SJSA1 (cell line): ENCODE measurements at places on chromosomes 2 and 18.
A peak's percentile ranks its signal among the peaks of the same experiment; 100 is the strongest.

- no peak for DNase-seq
These were observed 4.3 kb downstream of the TYW5 start for GRCh38 chr2:199951023-199951422.

DNA sequence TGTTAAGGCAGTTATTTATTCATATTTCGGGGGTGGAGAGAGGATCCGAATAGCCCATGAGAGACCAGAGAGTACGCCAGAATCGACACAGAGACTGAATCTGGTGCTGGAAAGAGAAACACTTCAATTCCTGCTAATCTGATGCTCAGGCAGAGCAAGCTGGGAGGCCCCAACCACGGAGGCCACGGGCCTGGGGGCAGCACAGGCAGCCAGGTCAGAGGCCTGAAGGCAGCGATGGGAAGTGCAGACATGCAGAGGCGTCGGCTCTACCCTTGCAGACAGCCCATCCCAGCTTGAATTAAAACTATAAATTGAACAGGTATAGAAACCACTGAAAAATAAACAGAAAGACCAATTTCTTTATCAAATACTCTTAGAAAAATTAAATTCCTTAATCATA lies 50.6 kb downstream of the PXDN start:
- no peak for DNase-seq

DNA sequence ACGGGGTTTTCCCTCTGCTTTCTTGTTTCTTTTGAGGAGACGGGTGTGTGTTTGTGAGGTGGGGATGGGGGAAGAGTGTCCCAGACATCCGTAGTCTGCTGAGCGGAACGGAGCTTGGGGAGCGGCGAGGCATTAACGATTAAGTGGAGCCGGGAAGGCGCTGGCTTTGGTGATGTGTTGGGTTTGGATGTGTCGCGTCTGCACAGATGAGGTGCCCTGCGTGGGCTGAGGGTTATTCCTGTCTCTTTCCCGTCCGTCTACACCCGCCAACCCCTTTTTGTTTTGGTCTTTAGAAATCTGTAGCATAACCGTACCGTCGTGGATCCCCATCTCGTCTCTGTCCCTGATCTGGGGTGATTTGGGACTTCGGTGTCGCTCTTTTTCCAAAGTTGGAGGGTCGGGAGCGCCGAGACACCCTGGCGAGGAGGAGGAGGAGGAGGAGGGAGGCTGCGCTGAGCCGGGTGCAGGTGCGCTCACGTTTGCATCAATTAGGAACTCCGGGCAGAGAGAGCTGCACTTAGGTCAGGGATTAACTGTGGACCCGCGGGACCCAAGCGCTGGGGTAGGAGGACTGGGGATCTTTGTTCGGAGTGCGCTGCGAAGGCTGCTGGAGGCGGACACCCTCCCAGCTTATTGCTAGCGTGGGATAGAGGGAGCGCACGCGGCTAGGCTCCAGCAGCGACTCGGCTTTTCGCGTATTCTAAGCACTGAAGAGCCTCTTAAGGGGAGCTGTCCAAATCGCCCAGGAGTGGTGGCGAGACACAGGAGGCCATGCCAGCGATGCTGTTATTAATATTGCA lies 720.3 kb downstream of the DPP10 start:
- no peak for DNase-seq

GRCh38 chr2:150204451-150204850 lies 283.0 kb downstream of the RND3 start:
- DNase-seq = no peak

DNA sequence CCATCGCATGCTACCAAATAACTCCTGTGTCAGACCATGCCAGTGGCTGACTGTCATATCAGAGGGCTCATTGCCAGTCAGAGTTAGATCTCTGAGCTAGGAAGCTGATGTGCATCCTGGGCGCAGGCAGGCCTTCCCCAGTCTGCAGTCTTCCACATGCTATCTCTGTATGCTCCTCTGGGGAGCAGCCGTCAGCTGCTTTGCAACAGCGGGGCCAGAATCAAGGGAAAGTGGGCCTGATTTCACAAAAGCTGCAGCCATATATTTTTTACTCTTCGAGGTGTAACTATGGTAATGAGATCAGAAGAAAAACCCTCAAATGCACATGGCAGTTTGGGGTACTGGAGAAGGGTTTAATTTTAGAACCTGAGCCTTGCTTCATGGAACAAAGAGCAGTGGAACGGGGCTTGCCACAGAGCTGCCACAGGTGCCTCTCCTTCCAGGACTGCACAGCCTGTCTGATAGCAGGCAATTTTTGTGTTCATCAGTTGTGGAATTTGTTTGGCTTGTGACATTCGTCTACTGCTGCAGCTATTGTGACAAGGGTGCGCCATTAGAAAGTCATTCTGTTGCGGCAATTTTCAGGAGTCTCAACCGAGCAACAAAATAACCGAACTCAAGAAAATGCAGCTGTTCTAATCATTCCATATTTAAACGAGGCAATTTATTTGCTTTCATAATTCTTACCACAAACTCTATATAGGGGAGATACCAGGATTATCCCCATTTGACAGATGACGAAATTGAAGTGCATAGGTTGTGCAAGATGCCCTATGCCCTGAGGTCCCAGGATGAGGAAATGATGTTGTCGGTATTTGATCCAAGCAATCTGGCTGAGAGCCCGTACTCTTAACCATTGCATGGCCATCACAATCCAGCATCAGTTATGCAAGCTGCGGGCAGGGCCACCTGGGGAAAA lies 109.6 kb upstream of the CYRIA start:
- DNase-seq = no peak

DNA sequence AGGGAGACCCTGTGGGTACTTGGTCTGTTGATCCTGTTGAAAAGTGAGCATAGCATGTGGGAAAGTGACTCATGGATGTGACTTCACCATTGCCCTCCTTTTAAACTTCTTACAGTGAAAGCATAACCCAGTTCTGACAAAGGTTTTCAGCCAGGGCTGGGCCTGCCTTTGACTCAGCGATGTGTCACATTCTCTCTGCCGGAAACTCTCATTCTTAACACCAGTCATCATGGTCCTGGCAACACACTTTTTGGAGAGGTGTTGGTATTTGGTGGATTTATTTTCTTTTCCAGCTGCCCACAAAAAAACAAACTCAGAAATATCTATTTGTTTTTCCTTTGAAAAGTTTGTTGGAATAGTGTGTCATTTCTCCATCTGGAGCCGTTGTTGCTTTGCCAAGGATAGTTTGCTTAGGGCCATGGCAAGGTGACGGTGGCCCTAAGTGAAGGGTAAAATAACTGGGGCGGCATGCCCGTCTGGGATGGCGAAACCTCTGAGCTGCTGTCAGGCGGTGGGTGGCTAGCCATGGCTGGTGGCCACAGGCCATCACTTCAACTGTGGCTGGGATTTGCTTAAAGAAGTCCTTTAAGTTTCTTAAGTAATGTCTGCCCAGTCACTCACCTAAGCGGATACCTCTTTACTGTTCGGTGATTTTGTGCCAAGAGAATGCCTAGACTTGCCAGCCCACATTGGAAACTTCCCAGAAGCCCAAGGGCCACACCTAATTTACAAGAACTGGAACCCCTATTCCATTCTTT lies 123.3 kb downstream of the LTBP1 start:
- peak; percentile 94 for DNase-seq

DNA sequence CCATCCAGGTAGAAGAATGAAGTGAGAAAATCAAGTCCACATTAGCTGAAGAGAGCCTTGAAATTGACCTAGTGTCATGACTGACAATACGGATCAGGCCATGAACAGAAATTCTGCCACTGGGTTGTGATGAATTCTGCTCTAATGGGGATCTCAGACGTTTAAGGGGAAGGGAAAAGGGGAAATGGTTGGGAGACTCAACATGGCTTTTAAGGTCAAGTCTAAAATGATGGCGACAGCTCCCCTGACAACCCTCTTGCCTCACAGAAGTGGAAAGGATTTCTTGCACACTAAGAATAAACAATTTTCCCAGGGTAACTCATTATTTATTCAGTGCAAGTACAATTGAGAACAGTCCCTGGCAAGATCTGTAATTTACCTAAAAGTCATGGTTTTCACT lies 302.5 kb upstream of the ACVR2A start:
- no peak for DNase-seq

DNA sequence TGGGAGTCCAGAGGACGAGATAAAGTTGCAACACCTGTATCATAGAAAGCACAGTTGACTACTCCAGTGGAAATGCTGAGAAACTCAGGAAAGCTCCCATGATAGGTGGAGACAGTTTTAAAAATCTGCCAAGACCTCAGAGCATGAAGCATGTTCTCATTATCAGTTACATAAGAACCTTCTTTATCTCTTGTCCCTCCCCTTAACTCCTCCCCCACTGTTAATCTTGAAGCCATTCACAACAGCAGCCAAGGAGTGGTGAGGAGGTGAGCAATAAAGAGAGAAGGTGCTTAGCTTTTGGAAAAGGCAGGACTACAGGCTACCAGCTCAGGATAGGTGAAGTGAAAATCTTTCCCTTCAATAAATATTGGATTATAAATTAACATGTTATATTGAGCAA lies 657.9 kb downstream of the NYAP2 start:
- DNase-seq = no peak

DNA sequence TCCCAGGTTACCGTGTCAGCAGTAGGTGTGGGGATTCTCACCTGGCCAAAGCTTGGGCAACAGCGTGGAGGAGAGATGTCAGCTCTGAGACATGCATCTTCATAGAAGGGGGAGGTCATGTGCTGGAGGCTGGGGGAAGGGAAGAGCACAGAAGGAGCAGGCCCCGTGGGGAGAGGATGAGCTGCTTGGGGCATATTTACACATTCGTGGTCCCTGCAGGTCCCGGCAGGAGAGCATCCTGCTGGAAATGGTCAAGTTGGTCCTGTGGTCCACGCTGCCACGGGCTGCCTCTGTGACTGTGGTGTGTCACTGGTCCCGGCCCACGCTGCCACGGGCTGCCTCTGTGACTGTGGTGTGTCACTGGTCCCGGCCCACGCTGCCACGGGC lies 195.1 kb upstream of the TWIST2 start:
- no peak for DNase-seq

DNA sequence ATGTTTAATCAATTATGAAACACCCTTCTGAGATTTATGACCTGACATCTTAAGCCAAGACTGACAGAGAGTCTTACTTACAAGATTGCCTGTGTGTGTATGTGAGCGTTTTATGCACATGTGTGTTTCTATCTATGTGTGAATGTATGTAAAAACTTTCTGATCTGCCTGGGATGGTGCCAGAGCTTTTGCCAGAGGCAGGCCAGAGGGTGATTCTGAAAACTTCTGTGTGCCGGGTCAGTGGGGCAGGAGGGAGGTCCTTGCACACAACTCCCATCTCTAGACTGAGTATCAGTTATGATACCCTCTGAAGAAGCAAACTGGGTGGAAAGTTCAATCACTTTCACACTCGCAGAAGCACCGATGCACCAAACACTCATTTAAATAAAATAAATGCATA lies 335.0 kb upstream of the NT5C1B start:
- DNase-seq = no peak

DNA sequence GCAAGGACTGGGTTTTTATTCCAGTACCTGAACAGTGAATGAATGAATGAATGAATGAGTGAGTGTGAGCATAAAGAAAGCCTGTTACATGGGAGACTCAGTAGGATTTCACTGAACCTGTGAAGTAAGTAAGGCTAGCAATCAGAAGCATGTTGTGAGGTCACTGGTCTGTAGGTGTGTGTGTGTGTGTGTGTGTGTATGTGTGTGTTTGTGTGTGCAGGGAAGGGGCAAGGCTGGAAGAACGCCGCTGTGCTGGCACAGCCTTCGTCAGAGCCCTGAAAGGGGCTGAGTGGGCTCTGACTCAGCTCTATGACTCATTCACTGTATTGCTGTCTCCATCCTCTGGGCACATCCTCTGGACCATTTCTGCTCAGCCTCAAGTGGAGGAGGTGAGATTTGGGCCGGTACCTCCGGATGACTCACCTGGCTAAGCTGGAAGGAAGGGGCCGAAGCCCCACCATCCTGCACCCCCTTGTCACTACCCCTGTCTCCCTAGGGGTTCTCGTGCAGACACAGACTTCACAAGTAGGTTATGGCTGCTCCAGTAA lies 51.4 kb upstream of the MRPL33 start:
- DNase-seq = peak; percentile 89

DNA sequence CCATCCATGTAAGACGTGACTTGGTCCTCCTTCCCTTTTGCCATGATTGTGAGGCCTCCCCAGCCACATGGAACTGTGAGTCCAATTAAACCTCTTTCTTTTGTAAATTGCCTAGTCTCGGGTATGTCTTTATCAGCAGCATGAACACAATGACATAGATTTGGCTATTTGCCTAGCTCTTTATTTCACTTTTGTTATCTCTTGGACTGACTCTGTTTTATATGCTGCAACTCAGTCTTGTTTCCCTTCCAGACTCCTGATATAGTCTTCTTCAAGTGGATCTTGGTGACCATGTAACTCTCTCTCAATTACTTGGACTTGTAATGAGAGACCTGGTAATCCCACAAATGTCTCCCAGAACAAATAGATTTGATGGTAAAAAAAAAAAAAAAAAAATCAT lies 627.6 kb downstream of the CCDC85A start:
- DNase-seq = no peak

GRCh38 chr2:222796413-222797103 lies 64.3 kb upstream of the ACSL3 start:
- peak; percentile 34 for DNase-seq

DNA sequence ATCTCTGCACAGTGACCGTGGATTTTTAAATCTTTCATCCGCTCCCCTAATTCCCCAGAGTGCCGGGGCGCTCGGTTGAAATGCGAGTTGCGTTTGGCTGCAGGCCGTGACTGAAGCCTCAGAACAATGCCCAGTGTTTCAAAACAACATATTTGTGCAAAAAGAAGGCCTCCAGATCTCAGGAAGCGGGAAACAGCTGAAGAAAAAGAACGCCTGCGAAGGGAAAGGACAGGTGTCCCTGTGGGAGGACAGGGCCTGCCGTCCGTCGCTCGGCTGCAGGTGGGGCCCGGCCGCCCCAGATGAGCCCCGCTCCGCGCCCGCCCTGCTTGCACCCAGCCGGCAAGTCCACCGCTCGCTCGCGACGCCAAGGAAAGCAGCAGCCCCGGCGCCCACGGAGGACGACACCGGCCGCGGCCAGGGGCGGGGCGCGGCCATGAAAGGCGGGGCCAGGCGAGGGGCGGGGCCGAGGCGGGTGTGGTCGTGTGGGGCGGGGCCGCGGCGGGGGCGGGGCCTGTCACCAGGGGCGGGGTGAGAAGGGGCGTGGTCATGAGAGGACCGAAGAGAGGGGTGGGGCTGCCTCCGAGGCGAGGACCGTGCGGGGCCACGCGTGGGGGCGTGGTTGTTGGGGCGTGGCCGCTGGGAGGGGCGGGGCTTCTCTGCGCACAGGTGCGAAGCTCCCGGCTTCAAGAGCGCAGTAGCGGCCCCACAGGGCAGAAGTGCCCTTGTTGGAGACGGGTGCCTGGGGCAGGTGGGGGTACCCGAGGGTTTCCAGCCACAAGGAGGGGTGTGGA lies 17.6 kb upstream of the BOK start:
- peak; percentile 44 for DNase-seq

DNA sequence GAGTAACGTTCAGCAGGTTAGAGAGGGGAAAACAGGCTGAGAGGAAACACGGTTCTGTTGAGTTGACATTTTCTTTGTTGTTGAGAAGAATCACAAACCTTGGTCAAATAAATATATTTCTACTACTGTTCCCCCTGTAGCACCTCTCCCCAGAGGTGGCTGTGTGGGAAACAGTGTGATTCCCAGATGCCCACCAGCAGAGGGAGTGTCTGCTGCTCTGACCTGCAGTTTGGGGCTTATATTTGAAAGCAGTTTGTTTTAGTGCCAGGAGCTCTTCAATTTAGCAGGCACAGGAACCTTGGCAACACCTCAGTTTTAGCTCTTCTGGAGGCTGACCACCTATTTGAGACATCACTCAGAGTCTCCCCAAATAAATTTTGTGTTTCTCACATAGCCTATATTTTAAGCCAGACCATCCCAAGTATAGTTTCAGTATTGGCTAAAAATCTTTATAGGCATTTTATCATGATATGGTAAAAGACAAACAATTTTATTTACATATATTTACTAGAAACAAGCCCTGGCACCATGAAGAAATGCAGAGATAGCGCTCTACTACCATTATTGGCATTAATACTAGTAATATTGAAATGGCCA lies 75.7 kb downstream of the PIK3C3 start:
- peak; percentile 42 for DNase-seq
